ENCODE measurements at places on chromosomes 6 and 20.

DNA sequence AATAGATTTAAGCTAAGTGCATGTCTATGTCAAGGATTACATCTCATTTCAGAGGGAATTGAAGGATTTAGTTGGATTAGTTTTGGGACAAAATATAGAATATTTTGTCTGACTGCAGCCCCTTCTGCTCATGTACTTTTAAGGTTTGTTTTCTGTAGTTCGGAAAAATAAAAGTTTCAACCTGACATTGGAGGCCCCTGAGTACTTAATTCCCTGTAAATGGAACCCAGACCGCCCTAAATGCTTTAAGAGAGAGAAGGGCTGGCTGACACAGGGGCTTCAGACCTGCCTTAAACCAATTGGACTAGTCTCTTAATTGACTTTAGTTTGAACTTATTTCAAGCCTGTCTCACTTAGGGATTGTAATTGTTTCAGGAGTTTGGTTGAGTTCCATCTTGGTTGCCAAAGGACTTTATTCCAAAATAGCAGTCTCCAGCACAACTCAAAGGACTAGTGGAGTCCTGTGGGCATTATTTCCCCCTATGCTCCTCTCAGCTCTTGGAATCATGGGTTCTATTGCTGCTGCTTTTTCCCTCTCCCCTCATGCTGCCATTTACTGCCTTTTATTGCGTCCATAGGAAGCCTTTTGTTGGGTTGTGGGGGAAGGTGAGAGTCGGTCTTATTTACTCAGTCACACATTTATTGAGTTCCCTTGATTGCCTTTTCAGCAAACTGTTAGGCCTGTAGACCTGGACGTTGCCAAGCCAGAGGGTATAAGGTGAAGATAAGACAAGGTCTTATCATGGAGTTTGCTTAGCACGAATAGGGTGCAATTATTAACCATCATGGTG is 14.5 kb downstream of the BRD2 start:
- no peak for DNase-seq

DNA sequence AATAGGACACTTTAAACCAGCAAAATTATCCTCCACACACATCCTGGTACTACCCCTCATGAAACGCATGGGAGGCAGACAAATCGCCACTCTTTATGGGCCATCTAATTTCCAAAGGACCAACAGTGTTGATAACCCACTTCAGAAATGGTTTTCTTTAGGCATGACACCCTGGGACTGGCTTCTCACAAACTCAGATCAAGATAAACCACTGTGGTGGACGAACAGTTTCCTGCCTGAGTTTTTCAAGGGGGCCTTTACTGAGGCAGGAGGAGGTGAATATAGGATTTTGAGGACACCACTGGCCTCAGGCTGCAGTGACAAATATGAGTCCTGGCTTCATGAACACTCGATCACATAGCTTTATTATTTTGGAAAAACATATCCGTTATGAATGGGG is 26.0 kb downstream of the TRAM2 start:
- no peak for DNase-seq

DNA sequence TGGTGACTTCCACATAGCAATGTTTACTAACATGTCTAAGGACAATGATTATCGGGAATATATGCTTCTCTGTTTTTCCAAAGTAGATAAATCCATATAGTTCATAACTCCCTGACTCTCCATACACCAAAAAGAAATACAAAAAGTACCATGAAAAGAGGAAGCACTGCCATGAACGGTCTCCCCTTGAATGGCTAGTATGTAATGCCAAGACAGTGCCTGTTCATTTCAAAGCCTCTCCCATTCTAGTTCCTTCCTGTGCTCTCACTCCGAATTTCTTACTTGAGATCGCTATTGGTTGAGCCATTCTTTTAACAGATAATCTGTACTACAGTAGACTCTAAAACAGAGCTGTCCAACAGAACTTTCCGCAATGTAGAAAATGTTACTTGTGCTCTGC is 54.8 kb upstream of the EDN1 start:
- no peak for DNase-seq

DNA sequence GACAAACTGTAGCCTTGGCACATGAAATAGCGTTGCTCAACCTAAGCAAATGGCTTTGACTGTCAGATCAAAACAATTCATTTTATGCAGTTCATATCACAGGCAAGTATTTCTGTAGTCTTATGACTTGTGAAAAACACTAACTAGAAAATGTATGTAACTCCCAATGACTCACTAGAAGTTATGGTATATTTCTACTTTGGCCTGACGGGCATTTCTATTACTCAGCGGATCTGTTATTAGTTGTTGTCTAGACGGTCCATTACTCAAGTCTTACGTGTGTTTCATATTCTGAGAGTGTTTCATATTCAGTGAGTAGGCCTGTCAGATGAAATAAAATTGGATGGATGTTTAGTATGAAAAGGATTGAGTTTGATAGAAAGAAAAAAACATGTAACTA is 880.9 kb downstream of the PRIM2 start:
- DNase-seq, result peak; percentile 3

DNA sequence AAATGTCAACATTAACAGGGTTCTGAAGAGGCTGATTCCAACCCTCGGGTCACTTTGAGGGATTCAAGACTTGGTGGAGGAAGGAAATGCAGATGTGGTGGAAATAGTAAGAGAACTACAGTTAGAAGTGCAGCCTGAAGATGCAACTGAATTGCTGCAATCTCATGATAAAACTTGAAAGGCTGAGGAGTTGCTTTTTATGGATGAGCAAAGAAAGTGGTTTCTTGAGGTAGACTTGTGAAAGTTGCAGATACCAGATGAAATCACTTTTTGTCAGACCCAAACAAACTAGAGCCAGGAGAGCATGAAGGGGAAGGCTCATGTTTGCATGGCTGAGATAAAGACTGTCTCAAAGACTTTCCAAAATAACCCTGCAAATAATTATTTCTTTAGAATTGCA is 16.2 kb downstream of the ANKRD6 start:
- no peak for DNase-seq

DNA sequence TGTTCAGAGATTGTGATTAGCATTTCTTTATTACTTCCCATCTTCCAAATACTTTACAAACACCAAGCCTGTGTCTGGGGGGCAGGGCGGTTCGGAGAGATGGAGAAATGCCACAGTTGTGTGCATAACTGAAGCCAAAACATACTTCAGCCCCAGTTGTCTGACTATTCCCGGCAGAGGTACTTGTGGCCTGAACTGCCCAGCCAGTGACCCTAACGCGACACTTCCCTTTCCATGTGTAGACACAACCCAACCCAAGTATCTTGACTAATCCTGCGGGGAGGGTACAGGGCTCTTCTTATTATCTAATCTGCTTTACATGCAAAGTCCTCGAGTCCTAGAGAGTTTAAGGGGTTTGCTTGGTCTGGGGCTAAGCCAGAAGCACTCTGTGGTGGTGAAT is 46.2 kb downstream of the ISM1 start:
- DNase-seq, result no peak

DNA sequence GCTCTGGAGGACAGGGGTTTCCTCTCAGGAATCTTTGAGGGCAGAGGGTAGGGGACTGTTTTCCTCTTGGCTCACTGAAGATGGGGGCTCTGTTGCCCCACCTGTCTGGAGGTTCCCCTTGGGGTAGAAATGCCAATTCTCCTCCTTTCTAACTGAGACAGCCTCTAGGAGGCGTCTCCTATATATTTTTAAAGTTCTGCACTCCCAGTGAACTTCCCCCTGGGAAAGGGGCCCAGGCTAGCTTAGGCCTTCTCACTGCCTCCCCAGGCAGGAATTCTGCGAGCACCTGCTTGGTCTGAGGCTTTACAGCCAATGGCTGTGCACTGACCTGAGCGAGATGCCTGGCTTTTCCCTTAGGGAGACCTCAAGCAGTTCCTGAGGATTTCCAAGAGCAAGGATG is 24.8 kb upstream of the SRF start:
- no peak for DNase-seq

DNA sequence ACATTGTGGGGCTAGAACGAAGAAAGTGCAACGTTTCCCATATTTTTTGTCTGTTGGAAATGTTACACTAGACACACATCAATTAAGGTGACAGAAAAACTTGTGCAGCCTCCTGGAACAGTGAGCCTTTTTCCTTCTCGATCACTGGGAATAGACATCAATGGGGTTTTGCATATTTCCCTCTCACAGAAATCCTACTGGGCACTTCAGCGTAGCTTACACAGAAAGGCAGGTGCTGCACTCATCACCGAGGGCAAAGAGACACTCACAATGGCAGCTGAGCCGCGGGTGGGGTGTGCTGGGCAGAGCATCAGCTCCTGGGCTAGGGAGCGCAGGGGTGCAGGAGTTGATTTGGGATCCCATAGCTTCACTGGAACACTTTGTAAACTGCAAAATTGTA is 64.5 kb downstream of the THBS2 start:
- DNase-seq, result no peak

- DNase-seq, result peak; percentile 87
Measured at GRCh38 chr6:28643017-28643740, 117.5 kb downstream of the GPX5 start.

DNA sequence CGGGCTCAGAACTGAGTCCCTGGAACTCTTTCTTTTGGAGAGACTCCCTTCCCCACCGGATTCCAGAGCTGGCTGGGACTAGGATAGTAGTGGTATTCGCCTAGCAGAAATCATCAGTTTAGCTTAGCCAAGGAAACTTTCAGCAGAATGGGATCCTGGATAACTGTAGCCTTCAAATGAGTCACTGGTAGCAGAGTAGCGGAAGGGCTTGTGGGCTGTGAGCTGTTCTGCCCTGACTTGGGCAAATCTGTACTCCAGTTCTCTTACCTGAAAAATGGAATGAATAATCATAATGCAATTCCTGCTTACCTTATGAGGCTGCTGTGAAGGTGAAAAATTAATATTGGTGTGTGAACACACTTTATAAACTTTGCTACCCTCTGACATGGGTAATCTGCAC is 244.3 kb upstream of the CHD6 start:
- no peak for DNase-seq

- no peak for DNase-seq
Measured at GRCh38 chr6:3723966-3724365, 27.5 kb downstream of the PXDC1 start.

DNA sequence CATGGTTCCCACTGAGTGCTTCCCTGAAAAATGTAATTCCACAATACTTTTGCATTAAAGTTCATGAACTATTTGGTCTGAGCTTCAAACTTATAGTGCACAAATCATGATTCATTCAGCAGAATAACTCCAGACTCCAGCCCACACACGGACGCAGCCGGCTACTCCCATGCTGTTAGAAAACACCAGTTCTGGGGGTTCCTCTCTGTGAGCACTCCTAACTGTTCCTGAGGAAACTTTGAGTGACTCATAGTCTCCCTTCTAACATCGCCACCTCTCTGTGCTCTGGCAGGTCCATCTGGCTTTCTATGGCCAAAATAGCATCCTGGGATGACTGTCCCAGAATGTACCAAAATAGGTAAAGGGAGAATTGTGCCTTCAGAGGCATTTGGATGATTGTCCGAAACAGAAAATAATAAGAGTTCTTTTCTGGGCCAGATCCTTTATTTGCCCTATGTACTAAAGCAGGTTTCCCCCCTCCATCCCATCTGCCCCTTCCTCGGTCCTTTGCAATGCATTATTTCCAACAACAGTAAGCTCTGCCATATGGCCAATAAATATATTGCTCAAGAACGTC is 32.3 kb upstream of the LY86 start:
- no peak for DNase-seq

GRCh38 chr6:57040011-57040410 is 6.5 kb upstream of the KIAA1586 start:
- DNase-seq, result no peak

DNA sequence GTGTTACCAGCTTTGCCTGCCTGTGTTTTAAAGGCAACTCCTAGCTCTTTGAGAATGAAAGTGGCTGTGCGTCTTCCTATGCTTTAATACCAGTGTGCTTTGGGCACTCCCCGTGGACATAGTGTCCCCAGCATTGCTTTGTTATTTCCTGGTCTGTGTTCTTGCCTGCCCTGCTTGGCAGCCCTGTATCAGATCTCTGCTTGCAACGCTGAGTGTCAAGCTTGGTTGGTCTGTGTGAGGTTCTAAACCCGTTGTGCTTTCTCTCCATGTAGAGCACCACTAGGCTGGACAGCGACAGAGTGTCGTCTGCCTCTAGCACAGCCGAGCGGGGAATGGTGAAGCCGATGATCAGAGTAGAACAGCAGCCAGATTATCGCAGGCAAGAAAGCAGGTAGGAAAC is 80.2 kb downstream of the AFDN start:
- DNase-seq, result no peak

DNA sequence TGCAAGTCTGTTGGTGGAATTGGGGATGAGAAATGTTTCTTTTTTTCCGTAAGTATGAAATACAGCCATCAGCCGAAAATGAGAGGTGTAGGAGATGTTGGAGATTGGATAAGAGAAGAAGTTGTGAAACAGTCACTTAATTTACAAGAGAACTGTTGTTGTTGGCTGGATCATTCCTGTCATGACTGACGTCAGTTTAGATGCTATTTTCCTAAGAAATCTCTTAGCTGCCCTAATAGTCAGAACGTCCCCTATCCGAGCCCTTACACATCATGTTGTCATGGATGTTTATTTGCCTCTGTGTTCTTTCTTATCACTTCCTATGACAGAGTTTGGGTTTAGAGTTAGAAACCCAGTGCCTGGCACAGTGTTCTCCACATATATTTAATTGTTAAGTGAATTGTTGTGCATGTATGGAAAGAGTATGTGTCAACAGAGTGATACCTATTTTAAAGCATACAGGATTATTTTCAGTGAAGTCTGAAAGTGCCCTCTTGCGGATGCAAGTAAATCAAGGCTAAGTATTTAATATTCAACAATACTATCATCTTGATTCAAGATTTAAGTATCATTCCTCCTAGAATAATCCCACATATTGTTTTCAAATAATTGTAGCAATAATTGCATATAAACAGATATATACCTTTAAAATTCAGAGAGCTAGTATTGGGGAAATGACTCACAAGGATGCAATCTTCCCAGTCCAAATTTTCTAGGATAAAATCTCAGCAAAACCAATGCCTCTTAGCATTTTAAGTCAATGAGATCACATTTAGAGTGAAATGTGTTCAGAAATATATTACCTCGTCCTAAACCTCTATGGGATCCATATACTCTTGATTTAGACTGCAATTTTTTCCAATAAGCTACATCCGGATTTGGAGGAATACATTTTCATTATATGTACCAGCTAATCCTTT is 309.9 kb upstream of the NOX3 start:
- no peak for DNase-seq

GRCh38 chr6:148789948-148790347 is 43.1 kb downstream of the UST start:
- no peak for DNase-seq

GRCh38 chr6:75934643-75935472 is 137.6 kb downstream of the IMPG1 start:
- peak; percentile 30 for DNase-seq

- no peak for DNase-seq
Measured at GRCh38 chr6:7805078-7805849, 79.4 kb downstream of the BMP6 start.

DNA sequence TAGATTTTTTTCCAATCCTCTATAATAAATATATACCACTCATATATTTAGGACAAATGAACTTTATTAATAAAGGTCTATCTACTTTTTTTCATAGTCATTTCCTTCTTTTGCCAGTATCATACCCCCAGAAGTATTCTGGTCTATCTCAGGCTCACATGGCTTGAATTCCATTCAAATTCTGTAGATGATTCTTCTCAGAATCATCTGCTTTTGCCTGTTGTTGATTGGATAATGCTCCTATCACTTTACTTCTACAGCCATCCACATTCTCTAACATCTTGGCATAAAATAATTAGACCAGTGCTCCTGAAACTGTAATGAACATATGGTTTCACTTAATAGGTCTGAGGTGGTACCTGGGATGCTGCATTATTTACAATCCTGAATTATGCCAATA is 121.2 kb downstream of the GFRAL start:
- DNase-seq, result no peak

Measured in RCC 7860 (cell line).